Urinary bladder (tissue), 4 donors: ENCODE measurements at places on chromosomes 3 and 15. TPM values are rescaled to one million over a fixed set of nuclear protein-coding genes. Genes with fewer than 3 reads are reported as not detected.

DNA sequence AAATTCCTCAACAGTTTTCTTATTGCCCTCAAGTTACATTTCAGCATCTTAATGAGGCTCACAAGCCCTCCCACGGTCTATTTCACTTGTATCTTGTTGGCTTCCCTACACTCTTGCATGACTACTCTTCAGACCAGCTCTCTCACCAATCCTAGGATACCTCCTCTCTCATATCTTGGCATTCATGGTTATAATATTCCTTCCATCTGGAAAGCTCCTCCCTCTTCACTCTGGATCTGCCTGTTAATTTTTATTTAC is 8.5 kb upstream of the CCDC80 start:
- no peak for DNase-seq

DNA sequence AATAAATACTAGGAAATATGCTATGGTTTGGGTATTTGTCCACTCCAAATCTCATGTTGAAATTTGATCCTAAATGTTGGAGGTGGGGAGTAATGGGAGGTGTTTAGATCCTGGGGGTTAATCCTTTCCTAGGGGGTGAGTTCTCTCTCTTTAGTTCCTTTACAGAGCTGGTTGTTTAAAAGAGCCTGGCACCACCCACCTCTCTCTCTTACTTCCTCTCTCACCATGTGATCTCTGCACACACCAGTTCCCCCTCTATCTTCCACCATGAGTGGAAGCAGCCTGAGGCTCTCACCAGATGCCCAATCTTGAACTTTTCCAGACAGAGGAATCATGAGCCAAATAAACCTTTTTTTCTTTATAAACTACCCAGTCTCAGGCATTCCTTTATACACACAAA is 10.5 kb downstream of the SLC24A5 start:
- no peak for DNase-seq

GRCh38 chr15:100762289-100762688 is 117.3 kb upstream of the ALDH1A3 start:
- DNase-seq, result no peak

- no peak for DNase-seq
Measured at GRCh38 chr3:188197388-188197847, 43.5 kb downstream of the LPP start.

DNA sequence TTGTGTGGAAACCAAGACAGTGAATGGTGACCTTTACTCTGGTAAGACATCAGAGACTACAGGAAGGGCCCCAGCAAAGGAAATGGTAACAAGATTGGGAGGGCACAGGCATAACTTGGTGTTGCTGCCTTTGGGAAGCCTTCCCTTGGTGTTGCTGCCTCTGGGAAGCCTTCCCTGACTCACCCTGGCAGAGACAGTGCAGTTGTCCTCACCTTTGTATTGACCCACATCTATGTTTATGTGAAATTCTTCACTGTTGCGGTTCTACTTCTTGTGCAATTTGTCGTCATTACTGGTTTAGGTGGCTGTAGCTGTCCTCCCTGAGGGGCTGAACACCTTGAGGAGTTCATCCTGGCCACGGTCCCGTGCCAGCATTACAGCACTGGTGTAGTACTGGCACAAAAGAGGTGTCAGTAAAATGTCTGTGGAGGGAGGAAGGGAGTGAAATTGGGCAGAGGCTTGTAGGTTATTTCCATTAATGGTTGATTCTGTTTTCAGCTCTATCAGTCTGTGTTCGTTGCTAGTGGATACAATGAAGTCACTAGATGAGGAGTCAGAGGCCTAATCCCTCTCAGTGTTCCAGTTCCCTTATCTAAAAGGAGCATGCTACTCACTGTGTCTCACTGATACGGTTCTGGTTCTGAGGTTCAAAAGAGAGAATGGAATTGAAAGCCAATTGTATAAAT is 21.6 kb downstream of the IFT122 start:
- DNase-seq, result no peak

DNA sequence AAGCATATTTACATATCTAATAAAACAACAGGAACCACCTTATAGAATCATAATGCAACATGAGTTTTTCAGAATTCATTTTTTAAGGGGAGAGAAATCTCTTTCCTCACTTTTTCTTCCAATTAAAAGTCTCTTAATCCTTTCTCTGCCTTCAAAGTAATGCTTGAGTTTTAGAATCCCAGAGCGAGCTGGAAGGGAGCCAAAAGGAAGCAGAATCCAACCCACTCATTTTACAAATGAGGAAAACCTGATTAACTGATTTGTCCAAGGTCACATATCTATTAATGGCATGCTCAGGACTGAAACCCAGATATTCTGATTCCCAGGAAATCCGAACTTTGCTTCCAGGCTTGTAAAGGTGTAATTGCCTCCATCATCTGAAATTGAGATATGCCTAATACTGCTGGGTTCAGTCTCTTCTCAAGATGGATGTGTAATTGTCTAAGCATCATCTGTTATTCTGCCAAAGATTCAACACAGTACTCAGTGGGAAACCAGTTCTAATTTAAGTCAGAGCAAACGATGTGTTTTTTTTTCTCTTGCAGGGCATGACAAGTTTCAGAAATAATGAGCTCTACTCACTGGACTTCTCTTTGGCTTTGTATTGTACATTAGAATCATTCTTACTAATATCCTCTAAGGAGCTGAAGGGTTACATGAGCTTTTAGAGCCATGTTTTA is 481.4 kb upstream of the CFAP20DC start:
- no peak for DNase-seq

DNA sequence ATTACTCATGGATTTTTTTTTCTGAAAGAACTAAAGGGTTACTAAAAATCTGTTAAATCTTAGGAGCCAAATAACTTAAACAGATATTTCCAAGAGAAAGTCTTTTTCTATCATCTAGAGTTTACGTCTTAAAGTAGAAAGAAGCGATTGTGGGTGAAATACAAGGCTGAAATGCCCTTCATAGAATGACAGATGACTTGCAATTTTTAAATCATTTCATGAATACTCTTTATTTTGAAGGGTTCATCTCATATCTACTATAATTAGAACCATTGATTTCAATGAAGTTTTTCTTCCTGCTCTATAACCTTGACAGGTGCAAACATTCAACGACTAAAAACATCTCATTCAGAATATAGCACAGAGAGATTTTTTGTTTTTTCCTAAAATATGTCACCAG is 217.0 kb downstream of the GABRB3 start:
- DNase-seq, result no peak

- DNase-seq, result no peak
Measured at GRCh38 chr3:116306720-116307119, 138.6 kb downstream of the LSAMP start.

DNA sequence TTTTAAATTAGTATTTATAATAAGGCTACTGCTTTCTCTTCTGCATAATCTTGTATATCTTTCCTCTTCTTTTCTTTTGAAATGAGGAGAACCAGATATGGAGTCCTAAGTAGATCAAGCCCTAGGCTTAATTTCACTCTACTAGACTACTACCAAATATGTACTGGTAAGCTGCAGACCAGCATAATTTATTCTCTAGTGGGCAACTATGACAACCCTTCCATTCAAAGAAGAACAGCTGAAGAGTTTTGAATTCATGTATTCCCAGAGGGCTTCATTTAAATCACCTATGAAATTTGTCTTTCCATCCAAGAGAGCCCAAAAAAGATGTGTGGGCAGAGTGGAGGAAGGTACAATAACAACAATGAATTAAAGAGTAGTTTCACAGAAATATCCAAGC is 10.0 kb downstream of the RAD18 start:
- no peak for DNase-seq

GRCh38 chr3:55194376-55194775 is 266.5 kb upstream of the LRTM1 start:
- no peak for DNase-seq

- no peak for DNase-seq
Measured at GRCh38 chr3:145953316-145953715, 207.7 kb downstream of the PLOD2 start.

DNA sequence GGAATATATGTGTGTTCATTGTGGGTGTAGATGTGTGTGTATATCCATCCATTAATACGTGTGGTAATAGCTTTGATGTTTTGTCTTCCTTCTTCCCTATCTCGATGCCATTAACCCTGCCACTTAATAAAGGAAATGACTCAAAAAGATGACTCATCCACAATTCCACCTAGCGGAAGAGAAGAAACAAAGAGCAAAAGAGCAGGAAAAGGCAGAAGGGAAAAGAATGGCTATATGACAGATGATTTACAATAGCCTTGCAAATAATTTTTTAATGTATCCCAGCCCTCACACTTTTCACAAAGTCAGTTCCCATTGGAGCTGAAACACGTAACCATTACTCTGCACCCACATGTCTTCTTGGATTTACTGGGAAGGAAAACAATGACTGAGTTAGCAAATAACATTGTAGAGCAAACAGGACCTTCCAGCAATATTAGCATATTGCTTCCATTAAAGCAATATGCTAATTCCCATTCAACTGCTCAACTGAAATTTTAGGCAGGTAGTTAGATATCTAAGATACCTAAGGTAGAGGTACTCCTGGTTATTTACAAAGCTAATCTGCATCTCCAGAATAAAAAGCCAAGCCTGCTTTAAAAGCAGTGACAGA is 197.2 kb downstream of the KCNAB1 start:
- no peak for DNase-seq

DNA sequence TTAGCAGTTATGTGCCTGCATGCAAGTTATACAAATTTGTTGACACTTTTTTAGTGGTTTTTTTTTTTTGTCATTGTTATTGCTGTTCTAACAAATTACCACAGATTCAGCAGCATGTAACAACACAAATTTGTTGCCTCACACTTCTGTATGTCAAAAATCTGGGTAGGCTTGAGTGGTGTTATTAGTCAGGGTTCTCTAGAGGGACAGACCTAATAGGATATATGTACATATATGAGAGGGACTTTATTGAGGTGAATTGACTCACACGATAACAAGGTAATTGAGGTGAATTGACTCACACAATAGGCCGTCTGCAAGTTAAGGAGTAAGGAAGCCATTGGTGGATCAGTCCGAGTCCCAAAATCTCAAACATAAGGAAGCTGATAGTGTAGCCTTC is 15.0 kb upstream of the PLSCR1 start:
- DNase-seq, result no peak

- no peak for DNase-seq
Measured at GRCh38 chr15:41546851-41547786, 3.1 kb upstream of the RPAP1 start.

- no peak for DNase-seq
Measured at GRCh38 chr3:60304112-60304511, 947.1 kb downstream of the FHIT start.

- no peak for DNase-seq
Measured at GRCh38 chr15:78004222-78004727, 73.2 kb downstream of the TBC1D2B start.

DNA sequence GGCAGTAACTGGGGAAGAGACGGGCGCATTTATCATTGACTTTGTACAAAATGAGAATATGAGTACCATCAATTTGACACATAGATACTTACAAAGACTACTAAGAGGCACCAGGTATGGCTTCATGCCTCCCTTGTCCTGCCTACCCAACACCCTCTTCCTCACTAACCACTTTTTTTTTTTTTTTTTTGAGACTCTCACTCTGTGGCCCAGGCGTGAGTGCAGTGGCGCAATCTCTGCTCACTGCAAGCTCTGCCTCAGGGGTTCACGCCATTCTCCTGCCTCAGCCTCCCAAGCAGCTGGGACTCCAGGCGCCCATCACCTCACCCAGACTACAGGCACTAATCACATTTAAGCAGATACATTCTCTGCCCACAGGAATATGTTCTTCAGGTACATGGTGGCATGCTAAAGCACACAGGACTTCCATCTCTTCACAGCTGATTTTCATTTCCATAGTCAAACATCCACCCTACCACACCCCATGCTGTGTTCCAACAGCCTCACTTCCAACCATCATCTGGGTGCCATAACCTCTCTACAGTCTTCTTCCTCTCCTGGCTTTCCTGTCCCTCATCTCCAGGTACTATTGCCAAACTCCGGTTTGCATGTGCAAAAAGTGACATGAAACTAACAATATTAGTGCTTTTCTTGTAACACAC is 41.7 kb downstream of the RAB27A start:
- no peak for DNase-seq

DNA sequence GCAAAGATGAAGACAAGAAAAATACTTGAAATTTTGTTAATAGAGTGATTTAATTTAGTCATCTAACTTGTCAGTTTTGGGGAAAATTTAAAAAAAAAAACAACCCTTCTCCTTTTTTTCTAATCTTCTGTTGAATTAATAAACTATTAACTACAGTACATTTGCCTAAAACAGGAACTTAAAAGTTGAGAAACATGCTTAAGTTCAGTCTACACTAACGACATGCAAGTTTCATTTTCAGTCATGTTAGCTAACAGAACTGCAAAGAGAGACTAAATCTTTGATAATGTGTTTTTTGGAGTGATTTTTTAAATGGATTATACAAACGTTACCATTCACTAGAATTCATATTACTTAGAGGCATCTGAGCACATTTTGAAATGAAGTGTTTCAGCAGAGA is 71.9 kb upstream of the MBNL1 start:
- DNase-seq, result no peak

DNA sequence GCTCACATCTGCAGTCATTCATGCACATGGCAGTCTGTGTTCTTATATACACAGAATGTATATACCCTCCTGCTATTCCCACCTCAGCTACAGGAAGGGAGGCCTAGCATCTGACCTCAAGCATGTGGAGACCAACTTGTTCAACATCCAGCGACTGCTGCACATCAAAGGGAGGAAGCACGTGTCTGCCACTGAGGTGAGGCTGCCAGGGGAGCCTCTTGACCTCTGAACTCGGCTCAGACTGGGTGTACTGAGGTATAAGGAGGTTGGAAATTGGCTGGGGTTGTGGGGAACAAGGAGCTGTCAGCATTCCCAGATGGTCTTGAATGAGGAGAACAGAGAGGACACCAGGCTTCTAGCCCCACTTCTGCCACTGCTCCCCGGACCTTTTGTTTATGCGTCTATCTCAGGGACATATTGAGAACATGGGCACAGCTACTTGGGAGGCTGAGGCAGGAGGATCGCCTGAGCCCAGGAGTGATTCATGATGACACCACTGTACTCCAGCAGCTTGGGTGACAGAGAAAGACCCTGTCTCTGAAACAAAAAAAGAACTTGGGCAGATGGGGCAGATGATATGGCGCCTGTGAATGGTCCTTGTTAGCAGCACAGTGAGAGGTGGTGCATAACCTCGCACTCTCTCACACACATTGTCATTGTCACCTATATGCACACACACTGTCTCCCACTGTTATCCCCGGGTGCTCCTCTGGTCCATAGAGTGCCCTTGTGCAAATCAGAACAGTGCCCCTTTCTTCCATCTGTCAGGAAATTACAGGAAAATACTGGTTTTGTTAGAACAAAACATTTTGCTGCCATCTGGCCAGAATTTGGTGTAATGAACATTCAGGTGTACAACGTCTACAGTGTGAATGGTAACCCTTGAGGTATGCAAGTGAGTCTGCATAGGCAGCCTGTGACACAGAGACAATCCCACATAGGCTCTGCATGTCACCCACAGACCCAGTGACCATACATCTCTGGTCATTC is 5.4 kb downstream of the VILL start:
- no peak for DNase-seq

- no peak for DNase-seq
Measured at GRCh38 chr3:18499301-18499700, 74.2 kb upstream of the SATB1 start.

Gene THSD4
- polyA plus RNA-seq, result 23.9 TPM

Gene BAHD1
- polyA plus RNA-seq, result 23.0 TPM

Gene ROPN1B
- polyA plus RNA-seq, result 0.16 TPM

Gene GHRL
- polyA plus RNA-seq, result 0.11 TPM

Gene SI
- not detected for polyA plus RNA-seq

Gene MAP6D1
- polyA plus RNA-seq, result 1.2 TPM

Gene UQCC5
- 38.4 TPM for polyA plus RNA-seq

Gene IL12A
- 0.14 TPM for polyA plus RNA-seq

Gene RLBP1
- not detected for polyA plus RNA-seq
